Kidney epithelial cell (primary cell): ENCODE measurements at places on chromosomes 7 and 10. TPM values are rescaled to one million over a fixed set of nuclear protein-coding genes. Genes with fewer than 3 reads are reported as not detected.

The PNLIP gene
- total RNA-seq = not detected in 2 replicates

The EPO gene
- not detected in 2 replicates for total RNA-seq

The CDHR3 gene
- total RNA-seq = 0.55 and 0.96 TPM in 2 replicates

The HOXA6 gene
- 4.8 and 10.5 TPM in 2 replicates for total RNA-seq
